CD4-positive, alpha-beta T cell treated with Interleukin-15 for 1 hour (primary cell): ENCODE measurements at places on chromosomes 2 and 18.

GRCh38 chr2:183105402-183106134 is 18.7 kb upstream of the NUP35 start:
- DNase-seq = no peak

- DNase-seq = no peak
Observed at GRCh38 chr18:3179430-3180089, 40.2 kb downstream of the MYOM1 start.

GRCh38 chr2:109526442-109526970 is 87.3 kb downstream of the SEPTIN10 start:
- peak; percentile 10 for DNase-seq

DNA sequence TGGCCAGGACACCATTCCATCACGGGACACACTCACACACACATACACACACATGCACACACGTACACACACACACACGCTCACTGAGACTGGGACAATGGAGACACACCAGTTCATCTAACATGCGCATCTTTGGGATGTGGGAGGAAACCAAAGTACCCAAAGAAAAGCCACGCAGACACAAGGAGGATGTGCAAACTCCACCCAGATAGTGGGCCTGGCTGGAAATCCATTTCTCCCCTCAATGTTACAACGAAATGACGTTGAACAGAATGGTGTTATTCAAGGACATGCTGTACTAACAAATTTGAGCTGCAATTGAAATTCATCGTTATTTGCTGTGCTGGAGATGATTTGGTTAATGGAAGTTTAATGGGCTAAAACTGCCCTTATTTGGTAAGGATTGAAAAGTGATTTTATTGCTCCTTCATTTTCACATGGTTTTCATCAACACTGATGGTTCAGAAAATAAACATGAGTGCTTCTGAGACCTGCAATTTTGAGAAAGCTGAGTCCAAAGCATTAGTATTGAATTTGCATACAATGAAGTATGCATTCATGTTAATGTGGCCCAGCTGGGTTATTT is 110.0 kb downstream of the KCNE4 start:
- DNase-seq = no peak

DNA sequence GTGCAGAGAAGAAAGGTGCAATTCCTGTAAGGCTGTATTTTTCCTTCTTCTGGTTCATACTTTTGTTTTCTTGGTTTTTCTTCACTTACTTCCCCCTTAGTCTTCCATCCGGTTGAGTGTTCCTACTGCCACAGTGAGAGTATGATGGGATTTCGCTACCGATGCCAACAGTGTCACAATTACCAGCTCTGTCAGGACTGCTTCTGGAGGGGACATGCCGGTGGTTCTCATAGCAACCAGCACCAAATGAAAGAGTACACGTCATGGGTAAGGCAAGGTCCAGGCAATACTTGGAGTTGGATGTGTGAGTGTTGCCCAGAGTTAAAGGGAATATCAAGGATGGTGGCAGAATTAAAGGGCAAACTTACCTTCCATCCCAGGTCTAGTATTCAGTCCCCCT is 108.0 kb downstream of the DTNA start:
- DNase-seq = no peak

DNA sequence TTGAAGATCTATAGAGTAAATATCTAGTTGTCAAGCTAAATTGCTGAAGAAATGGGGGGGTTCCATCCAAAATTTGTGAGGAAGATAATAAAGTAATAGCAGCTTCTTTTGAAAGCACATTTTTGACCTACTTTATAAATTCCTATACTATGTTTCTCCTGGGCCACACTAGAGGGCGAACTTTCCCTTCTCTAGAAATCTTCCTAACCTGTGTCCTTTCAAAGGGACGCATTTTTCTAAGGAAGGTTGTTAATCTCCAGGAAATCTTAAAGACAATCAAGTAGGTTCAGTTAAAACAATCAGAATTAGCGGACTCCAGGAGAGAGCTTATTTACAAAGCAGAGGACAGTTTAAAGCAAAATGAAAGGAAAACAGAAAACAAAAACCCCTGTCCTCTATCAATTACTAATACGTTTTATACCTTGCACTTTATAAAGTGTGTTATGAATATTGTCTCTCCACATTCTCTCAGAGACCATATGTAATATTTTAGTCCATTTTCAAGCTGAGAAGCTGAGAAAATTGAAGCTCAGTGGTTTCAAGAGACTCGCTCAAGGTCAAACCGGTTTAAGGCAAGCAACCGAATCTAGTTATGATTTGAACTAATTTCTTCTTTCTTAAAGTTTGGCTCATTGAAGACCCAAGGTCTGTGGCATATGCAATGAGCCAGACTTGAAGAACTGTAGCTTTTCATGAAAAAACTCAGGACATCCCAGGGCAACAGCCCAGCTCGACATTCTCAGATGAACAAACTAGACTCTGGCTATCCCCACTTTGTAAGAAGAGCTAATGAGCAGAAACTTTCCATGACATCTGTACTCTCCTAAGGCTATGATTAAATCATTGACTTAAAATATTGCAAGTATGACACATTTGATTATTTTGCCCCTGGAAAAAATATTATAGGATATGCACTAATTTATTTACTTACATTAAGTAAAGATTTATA is 273.6 kb downstream of the PAX3 start:
- DNase-seq = no peak

GRCh38 chr2:152518641-152519580 is 183.9 kb downstream of the FMNL2 start:
- no peak for DNase-seq

DNA sequence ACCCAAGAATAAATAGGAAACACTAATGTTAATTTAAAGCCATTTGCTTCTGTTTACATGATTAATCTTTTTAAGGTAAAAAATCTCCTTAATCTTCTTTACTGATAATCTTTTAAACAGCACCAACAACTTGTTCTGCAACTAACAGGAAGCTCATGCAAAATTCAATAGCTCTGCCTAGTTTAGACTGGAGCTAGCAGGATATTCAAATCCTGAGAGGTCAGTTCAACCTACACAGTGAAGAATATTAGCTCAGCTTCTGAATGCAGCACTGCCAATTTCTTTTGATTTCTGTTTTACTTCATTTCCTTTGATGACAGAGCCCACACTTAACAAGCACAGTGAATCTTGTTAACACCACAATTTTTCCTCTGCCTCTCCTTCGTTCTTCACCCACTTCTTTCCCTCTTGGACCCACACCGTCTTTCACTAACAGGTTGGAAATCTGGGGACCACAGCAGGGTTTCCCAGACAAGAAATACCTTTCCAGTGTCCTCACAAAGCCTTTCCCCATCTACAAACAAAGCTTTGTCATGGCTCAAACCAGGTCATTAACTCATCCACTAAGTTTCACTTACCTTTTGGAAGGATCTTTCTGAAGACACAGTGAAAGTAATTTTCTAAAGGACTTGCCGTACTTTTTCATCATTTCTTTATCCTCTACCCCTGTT is 109.8 kb downstream of the STK39 start:
- no peak for DNase-seq

- no peak for DNase-seq
Observed at GRCh38 chr2:197904446-197904845, 100.1 kb downstream of the PLCL1 start.

GRCh38 chr2:42223855-42224268 is 54.7 kb downstream of the EML4 start:
- DNase-seq = no peak

- DNase-seq = no peak
Observed at GRCh38 chr2:131045286-131046027, 47.8 kb downstream of the FAM168B start.

GRCh38 chr2:229610872-229611271 is 103.5 kb downstream of the DNER start:
- DNase-seq = no peak

GRCh38 chr2:20052861-20053281 is 1.4 kb upstream of the LAPTM4A start:
- DNase-seq = no peak

GRCh38 chr18:77671456-77672167 is 422.0 kb downstream of the GALR1 start:
- no peak for DNase-seq

GRCh38 chr18:79523736-79524180 is 128.0 kb downstream of the NFATC1 start:
- DNase-seq = peak; percentile 73

DNA sequence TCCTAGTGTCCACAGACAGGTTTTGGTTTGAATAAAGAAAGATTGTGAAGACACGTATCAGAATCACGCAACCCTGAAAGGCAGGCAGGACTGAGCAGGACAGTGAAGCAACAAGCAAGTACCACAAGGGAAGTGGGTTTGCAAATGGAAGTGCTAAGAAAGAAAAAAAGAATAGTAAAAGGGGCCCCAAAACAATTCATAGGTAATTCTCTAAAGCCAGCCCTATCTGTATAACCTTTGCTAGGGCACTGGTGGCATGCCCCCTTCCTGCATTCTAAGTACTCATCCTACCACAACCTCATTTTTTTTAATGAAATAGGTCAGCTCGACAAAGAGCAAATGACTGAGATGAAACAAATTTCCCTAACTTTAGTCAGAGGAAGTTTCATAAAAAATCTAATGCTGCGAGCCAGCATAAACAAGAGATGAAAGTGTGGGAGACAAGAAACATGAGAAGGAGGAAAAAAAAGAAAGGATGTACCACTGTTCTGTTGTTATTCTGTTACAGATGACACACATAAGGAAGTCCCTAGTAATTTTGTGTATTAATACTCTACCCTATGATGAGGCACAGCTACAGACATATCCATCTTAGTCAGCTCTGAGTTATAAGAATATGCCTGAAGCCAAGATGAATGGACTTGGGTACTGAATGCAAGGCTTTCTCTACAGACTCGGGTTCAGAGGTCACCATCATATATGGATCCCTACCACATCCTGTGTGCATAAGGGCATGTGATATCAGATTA is 32.2 kb downstream of the IKZF2 start:
- peak; percentile 46 for DNase-seq

DNA sequence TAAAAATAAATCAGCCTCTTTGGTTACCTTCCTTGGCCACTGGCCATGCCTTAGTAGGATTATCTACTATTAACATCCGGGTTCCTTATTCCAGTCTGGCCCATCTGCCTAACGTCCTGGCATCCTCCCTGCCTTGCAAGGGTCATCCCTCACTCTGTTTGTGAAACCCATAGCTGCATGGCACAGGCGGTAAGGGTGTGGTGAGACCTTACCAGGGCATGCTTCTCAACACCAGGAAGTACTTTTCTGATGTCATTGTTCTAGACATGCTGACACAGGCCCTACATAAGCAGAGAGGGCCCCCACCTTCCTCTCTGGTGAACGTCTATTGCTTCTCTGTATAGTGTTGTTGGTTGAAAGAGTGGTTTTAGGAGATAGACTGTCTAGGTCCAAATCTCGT is 296.8 kb upstream of the SPRED2 start:
- no peak for DNase-seq

DNA sequence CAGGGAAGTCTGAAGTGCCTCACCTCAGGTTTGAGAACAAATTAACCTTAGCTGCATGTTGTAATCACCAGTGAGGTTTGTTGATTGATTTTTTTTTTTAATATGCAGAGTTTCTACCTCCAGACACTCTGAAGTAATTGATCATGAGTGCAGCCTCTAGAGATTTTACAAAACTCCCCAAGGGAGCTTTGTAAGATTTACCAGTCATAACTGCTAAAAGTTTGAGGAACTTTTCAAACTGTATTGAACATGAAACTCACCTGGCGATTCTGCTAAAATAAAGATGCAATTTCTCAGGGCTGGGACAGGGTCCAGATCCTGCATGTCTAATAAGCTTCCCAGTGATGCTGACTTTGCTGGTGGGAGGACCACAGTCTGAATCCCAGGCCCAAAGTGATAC is 339.6 kb upstream of the DCC start:
- no peak for DNase-seq

GRCh38 chr2:15704086-15704787 is 112.6 kb downstream of the DDX1 start:
- no peak for DNase-seq

DNA sequence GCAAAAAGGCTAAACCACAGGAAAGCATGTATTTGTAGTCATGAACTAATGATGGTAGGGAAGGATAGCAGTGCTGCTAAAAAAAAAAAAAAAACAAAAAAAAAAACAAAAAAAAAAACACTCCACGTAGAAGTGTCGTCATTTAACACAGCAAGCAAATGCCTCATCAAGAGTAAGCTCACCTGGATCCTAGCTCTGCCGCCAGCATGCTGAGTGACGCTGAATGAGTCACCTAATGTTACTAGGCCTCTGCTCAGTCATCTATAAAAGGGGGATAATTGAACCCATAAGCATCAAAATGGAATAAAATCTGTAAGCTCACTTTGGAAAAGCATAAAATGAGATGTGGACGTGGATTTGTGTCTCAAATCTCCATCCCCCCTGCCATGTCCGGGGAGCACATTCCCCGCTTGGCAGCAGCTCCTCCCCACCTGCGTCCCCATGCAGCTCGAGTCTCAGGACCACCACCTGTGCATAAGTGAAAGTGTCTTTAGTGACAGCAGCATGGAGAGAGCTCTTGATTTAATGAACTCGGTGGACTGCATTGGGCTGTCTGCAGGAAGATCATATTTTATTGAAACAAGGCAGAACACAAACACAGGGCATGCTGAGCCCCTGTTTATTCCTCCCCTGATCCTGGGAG is 427.5 kb downstream of the LRATD1 start:
- no peak for DNase-seq

- no peak for DNase-seq
Observed at GRCh38 chr2:234286956-234287355, 209.9 kb downstream of the ARL4C start.

DNA sequence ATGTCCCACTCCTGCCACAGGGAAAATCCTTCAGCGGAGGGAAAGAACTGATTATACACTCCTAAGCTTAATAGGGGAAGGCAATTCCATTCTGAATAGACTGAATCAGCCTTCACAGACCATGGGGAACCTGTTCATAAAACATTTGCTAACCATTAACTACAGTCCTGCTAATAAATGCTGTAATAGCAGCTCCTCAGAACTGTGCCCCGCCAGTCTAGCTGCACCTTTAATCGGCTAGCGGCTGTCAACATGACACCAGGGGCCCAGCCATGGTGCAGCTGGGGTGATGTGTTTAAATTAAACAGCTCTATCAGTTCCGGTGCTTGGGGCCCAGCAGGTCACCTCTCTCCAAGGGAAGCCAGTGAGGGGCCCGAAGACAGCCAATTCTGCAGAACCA is 77.8 kb downstream of the GALNT14 start:
- no peak for DNase-seq

DNA sequence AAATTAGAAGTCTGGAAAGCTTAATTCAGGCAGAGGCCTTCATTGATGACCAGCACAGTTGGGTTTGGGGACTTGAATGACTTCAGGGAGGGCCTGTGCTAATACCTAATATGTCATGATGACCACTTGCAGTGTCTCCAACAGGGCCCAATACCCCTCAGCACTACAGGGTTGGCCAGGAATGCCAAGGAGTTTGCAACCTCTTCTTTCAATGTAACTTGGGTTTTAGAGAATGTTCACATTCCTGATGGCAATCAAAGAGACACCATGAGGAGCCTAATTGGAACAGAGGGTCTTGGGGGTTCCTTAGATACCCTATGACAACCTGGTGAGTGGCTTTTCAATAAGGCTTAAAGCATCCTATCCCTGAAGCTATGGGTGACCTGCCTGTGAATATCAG is 52.4 kb upstream of the ST8SIA3 start:
- DNase-seq = no peak
